GM23248 (cell line): ENCODE measurements at places on chromosomes 12 and 14. TPM values are rescaled to one million over a fixed set of nuclear protein-coding genes. Genes with fewer than 3 reads are reported as not detected.

Gene NR1H4
- total RNA-seq: not detected in 2 replicates

Gene NANOG
- total RNA-seq: 0.13 TPM in 1 of 2 replicates, not detected in the other

Gene CCDC177
- total RNA-seq: not detected in 2 replicates

Gene DCN
- total RNA-seq: 432 and 441 TPM in 2 replicates

Gene PROX2
- total RNA-seq: not detected in 2 replicates

Gene PLXNC1
- 1.9 and 2.1 TPM in 2 replicates for total RNA-seq

Gene GALNT9
- total RNA-seq: 1.4 and 1.5 TPM in 2 replicates

Gene ISCA2
- total RNA-seq: 12.3 and 22.9 TPM in 2 replicates

Gene SCYL2
- total RNA-seq: 42.9 and 45.0 TPM in 2 replicates

Gene SMOC1
- 3.5 and 4.6 TPM in 2 replicates for total RNA-seq

Gene SYT10
- total RNA-seq: not detected in 2 replicates

Gene GUCY2C
- not detected in 2 replicates for total RNA-seq

Gene RAD9B
- 0.13 and 0.97 TPM in 2 replicates for total RNA-seq

Gene TBX5
- 23.9 and 30.0 TPM in 2 replicates for total RNA-seq

Gene TSPAN19
- not detected in 2 replicates for total RNA-seq

Gene SMCO2
- not detected in 2 replicates for total RNA-seq

Gene SYNDIG1L
- not detected in 2 replicates for total RNA-seq

Gene CMAS
- 30.4 and 42.2 TPM in 2 replicates for total RNA-seq

Gene HOXC4
- total RNA-seq: 2.2 and 3.4 TPM in 2 replicates

Gene NTF3
- 1.0 and 4.8 TPM in 2 replicates for total RNA-seq

Gene FAIM2
- total RNA-seq: 0.86 and 2.8 TPM in 2 replicates

Gene P2RX2
- not detected in 2 replicates for total RNA-seq

Gene FZD10
- total RNA-seq: not detected in 2 replicates

Gene TAS2R19
- 2.6 and 3.7 TPM in 2 replicates for total RNA-seq

Gene IL22
- not detected in 2 replicates for total RNA-seq

Gene AQP6
- not detected in 2 replicates for total RNA-seq

Gene KCNA5
- total RNA-seq: not detected in 2 replicates

Gene RPL36AL
- total RNA-seq: 89.8 and 92.5 TPM in 2 replicates
